ENCODE measurements at places on chromosomes 2 and 18. TPM values are rescaled to one million over a fixed set of nuclear protein-coding genes. Genes with fewer than 3 reads are reported as not detected.

SOCS6 gene
- 44.1 TPM for total RNA-seq

UNC80 gene
- total RNA-seq = under 0.01 TPM

DCDC2C gene
- total RNA-seq = not detected

VWA3B gene
- 0.26 TPM for total RNA-seq

NXPH2 gene
- not detected for total RNA-seq

FAM168B gene
- 79.1 TPM for total RNA-seq

CCDC68 gene
- 8.3 TPM for total RNA-seq

AQP12B gene
- total RNA-seq = not detected

MBP gene
- total RNA-seq = 3.6 TPM

All from fibroblast of lung (primary cell).